Fibroblast of upper back skin (primary cell): ENCODE measurements at places on chromosomes 3 and 15.

GRCh38 chr15:77901921-77902750 lies 175.4 kb downstream of the TBC1D2B start:
- no peak for DNase-seq

DNA sequence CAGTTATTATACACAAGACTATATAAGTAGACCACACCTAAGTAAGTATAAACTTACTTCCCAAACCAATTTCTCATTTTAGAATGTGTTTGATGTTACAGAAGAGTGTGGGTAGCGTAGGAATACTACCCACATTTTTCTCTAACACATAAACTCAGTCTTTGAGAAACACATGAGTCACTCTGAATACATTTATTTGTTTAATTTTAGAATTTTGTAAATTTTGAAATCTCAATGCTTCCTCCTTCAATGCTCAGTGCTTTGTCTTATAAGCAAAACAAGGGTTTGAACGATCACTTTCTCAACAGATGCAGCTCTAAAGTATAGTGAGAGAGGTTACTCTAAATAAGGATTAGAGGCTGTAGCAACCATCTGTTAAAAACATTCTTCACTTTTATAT lies 700.8 kb downstream of the SI start:
- DNase-seq = no peak

GRCh38 chr3:106839576-106840280 lies 537.5 kb upstream of the CCDC54 start:
- DNase-seq = peak; percentile 41

DNA sequence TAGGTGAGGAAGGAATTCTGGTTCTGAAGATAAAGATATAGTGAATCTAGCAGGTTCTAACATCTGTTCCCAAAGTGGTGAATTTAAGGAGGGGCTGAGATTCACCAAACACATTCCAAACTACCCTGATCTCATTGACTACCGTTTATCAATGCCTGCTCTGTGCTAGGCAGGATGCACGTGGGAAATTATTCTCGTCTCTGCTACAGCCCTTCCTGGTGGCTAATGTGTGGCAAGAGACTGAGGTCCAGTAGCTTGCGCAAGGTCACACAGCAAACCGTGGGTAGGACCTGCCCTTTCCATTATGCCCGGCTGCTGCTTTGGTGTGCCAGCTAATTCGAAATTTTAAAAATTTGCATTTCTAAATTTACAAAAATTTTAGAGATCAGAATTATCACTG lies 209.5 kb upstream of the TRIM42 start:
- DNase-seq = no peak

- no peak for DNase-seq
Observed at GRCh38 chr15:38190501-38190900, 62.1 kb upstream of the SPRED1 start.

GRCh38 chr3:104520228-104520655 lies 846.5 kb upstream of the ALCAM start:
- no peak for DNase-seq

GRCh38 chr3:12234192-12234591 lies 54.7 kb upstream of the PPARG start:
- DNase-seq = no peak

DNA sequence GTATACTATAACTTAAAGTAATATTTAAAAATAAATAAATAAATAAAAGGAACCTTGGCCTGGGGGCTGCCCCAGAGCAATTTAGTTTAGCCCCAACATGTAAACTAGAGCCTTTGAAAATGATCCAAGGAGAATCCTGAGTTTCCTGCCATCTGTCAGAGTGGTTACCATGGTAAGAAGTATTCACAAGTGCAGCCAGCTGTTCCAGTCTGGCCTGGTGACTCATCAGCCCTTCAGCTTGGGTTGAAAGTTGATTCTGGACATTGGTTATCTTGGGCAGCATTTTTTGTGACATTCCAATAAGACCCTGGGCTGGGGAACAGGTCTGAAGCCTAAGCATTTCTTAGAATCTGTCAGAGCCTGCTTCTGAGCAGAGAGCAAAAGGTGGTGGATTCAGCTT lies 72.7 kb upstream of the LRTM1 start:
- peak; percentile 88 for DNase-seq

GRCh38 chr3:134729649-134730048 lies 65.4 kb upstream of the EPHB1 start:
- DNase-seq = no peak

DNA sequence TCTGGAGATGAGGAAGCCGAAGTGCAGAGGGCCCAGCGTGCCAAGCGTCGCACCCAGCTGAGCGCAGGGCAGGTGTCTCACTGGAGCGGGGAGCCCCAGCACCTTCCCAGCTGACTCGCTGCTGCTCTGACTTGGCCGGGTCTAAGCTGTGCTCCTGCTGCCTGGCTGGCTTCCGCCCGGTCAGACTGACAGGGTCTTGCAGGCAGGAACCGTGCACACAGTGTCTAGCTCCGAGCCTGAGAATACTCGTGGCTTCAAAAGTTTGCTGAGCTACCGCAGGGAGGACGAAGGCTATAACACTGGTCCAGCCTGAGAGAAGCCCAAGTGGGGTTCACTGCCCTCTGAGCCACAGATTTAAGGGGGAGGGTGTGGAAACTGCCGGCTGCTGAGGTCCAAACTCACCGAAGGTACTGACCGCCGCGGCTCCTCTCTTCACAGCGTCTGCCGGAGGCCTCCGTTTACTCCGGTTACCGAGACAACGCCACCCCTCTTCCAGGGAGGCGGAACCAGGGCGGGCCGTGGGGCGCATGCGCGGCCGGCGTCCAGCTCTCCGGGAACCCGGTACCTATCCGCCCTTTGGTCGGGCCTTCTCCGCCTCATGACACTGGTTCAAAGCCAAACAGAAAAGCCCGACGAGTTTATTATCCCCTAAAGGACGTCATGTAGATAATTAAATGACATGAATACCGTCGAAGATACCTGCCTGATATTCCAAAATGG lies at the start of gene CFAP44:
TSS of gene CFAP44 (minus strand) at position 443 of the 720 bp plus-strand sequence. CDS start 7,829 bp downstream, outside the sequence.
- peak; percentile 72 for DNase-seq

DNA sequence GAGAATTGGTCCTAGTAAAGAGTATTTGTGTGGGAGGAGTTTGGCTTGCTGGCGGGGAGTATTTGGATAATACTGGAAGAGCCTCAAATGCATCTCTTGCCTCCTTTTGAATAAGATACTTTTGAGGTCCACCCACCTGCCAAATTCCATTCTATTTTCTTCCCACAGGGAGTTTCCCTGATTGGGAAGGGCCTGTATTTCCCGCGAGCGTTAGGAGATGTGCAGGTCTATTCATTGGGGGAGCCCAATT lies 406 bp upstream of the RASA2 start:
- no peak for DNase-seq

DNA sequence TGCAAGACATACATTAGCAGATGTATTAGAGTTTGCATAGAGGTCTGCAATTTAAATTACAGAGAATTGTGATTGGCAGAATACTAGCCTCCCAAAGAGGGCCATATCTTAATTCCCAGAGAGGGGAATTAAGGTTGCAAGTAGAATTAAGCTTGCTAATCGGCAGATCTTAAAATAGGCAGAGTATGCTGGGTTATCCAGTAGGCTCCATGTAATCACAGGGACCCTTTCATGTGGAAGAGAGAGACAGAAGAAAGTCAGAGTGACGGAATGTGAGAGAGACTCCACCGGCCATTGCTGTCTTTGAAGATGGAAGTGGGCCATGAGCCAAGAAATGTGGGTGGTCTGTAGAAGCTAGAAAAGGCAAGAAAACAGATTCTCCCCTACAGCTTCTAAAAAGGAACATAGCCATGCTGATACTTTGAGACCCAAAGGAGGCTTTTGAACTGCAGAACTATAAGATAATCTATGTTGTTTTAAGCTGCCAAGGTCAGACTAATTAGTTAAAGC lies 38.8 kb downstream of the IMPG2 start:
- DNase-seq = peak; percentile 53

GRCh38 chr3:114674036-114674435 lies 380.2 kb downstream of the TIGIT start:
- peak; percentile 49 for DNase-seq
